ENCODE measurements at places on chromosomes 11 and 22. TPM values are rescaled to one million over a fixed set of nuclear protein-coding genes. Genes with fewer than 3 reads are reported as not detected.
A peak's percentile ranks its signal among the peaks of the same experiment; 100 is the strongest.

Gene PCNX3
- total RNA-seq: 27.9 TPM

Gene CDC42BPG
- total RNA-seq: 0.29 TPM

Gene APOBEC3A
- not detected for total RNA-seq

GRCh38 chr11:12932485-12932884, 76.6 kb upstream of the RASSF10 start:
- DNase-seq: no peak

DNA sequence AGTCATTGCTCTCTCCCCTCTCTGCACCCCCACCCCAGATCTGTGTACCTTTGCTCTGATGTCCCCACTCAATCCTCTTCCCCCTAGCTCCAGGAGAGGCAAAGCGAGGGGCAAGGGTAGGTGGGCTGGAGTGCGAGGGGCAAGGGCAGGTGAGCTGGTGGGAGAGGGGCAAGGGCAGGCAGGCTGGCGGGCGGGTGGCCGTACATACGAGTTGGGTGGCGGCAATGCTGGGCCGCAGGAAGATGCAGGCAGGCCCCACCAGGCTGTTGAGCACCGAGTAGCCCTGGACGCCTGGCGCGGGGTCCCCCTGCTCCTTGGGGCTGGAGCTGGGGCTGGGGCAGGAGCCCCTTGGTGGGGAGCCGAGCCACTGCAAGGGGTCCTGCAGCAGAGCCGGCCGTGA, 908 bp downstream of the CABP2 start:
- no peak for DNase-seq

DNA sequence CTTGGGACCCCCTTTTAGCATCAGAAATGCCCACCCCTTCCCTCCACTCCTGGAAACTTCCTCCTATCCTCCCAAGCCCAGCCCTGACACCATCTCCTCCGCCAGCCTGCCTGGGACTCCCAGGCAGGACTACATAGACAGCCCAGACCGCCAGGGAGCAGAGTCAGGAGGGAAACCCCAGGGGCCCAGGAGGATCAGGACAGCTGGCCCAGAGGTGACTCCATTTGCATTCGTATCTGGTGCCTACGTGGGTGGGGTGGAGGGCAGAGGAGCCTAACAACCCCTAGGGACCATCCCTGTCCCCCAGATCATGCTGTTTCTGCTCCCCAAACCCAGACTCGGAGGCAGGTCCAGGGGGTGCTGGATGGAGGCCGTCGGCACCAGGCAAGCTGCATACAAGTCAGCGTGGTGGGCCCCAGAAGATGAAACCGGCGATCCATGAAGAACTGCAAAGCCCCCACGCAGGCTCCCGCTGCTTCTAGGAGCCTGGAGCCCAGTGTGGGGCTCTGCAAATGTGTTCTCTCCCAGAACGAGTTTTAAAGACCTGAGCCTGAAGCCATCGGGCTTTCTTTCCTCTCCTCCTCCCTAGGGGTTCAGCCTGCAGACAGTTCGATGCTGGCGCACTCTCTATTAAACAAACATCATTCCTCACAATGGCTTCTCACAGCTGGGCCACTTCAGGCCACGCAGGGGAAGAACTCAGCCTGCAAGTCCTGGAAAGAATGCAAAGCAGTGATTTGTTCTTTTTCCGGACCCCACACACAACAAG, 1506.8 kb downstream of the BRD1 start:
- DNase-seq: peak; percentile 45

- DNase-seq: peak; percentile 21
Observed at GRCh38 chr11:95229993-95230809, 801 bp downstream of the SESN3 start.

- DNase-seq: no peak
Observed at GRCh38 chr22:46896166-46896565, 133.7 kb downstream of the TBC1D22A start.

- DNase-seq: no peak
Observed at GRCh38 chr11:126926376-126926791, 74.2 kb downstream of the KIRREL3 start.

GRCh38 chr11:128409476-128409875, 177.9 kb downstream of the ETS1 start:
- no peak for DNase-seq

DNA sequence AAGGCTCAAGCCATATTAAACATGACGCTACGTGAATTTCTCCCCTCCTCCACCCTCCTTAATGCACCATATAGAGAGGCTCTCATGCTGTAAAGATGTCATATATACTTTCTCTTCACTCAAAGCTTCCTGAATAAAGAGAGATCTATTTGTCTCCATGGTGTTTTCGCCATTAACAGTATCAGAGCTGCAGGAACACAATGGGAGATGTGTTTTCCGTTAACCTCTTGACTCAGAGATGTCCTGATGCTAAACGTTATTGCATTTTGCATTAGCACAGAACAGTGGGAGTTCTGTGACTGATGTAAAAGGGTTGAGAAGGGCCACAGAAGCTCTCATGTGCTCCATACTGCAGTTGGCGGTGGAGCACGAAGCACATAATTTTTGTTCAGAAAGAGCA, 25.7 kb upstream of the BLID start:
- no peak for DNase-seq

- no peak for DNase-seq
Observed at GRCh38 chr11:63380130-63380529, 10.5 kb downstream of the SLC22A9 start.
